Stimulated activated CD4-positive, alpha-beta T cell treated with anti-CD3 and anti-CD28 coated beads, Interleukin-12 subunit alpha, Interleukin-12 subunit beta, amount 100 ng/mL, for 48 hours (primary cell): ENCODE measurements at places on chromosomes 3 and 15.
A peak's percentile ranks its signal among the peaks of the same experiment; 100 is the strongest.

- DNase-seq, result no peak
Measured at GRCh38 chr15:101613130-101614000, 38.8 kb downstream of the TM2D3 start.

DNA sequence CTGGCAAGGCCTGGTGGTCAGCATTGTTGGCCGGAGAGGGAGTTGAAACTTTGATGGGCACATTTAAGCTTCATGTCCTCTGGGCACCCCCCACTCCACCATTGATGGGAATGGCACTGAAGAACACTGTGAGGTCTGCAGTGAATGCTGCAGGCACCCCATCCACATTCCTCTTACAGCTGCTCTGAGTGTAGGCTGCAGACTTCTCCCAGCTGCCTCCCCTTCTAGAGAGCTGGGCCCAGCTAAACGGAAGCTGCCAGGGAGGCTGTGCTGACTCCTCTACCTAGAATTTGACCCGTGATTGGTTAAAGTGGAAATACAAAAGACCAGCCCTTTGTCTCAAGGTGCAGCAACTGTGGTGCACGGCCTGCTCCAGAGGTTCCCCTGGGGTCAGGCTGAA is 10.6 kb downstream of the TMEM158 start:
- DNase-seq, result no peak

DNA sequence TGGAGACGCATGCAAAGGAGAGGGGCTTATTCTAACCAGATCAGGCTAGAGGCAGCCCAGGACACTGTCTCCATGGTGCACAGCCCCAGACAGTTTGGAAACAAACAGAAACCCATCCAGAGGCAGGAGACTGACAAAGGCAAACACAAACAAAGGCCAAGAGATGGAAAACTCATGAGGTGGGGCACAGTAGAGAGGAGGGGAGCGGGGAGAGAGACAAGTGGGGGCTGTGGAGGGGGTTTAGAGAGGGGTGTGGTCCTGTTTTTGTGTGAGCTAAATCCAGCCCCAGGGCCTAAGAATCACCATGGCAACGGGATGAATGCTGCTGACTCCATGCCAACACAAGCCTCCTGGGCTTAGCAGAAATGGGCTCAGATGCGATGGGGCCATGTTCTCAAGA is 32.3 kb downstream of the PARP16 start:
- DNase-seq, result no peak

- no peak for DNase-seq
Measured at GRCh38 chr3:63351159-63352007, 73.3 kb downstream of the SYNPR start.

DNA sequence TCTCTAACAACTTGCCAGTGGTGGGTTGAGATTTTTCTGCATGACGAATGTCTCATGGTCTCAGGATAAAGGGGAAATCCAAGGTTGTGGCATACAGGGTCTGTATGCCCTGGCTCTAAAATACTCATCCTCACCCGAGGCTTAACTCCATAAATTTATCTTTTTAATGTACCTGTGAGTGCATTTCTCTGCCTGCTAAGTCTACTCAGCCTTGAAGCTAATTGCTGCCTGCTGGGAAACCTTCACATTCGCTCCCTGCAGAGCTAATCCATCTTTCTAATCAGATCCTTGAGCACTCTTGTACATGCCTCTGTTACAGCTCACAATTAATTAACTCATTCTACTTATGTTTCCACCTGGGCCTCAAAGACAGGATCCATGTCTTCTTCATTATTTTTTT is 93.8 kb downstream of the CMSS1 start:
- no peak for DNase-seq

- no peak for DNase-seq
Measured at GRCh38 chr3:156561533-156561932, 6.6 kb upstream of the SSR3 start.

- DNase-seq, result no peak
Measured at GRCh38 chr15:92665100-92665555, 9.6 kb upstream of the FAM174B start.

GRCh38 chr3:31948280-31948679 is 32.8 kb downstream of the OSBPL10 start:
- DNase-seq, result no peak

DNA sequence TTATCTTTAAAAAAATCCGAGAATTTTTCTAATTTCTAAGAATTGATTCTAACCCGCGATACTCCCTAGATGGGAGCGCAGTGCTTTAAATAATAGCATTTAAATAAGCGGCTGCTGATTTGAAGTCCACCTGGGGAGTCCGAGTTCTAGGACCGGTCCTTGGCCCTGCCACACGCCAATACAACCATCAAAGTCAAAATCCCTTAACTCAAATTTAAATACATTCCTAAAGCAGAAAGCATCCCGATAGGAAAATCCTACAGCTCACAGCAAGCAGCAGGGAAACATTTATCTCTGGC is 508 bp upstream of the ECT2 start:
- DNase-seq, result no peak

- no peak for DNase-seq
Measured at GRCh38 chr3:81989274-81989673, 227.8 kb upstream of the GBE1 start.

- DNase-seq, result no peak
Measured at GRCh38 chr3:142705198-142705597, 18.6 kb upstream of the TRPC1 start.

- no peak for DNase-seq
Measured at GRCh38 chr3:49017229-49017970, 980 bp downstream of the DALRD3 start.

GRCh38 chr3:38121832-38122461 is 15.0 kb downstream of the ACAA1 start:
- DNase-seq, result no peak

DNA sequence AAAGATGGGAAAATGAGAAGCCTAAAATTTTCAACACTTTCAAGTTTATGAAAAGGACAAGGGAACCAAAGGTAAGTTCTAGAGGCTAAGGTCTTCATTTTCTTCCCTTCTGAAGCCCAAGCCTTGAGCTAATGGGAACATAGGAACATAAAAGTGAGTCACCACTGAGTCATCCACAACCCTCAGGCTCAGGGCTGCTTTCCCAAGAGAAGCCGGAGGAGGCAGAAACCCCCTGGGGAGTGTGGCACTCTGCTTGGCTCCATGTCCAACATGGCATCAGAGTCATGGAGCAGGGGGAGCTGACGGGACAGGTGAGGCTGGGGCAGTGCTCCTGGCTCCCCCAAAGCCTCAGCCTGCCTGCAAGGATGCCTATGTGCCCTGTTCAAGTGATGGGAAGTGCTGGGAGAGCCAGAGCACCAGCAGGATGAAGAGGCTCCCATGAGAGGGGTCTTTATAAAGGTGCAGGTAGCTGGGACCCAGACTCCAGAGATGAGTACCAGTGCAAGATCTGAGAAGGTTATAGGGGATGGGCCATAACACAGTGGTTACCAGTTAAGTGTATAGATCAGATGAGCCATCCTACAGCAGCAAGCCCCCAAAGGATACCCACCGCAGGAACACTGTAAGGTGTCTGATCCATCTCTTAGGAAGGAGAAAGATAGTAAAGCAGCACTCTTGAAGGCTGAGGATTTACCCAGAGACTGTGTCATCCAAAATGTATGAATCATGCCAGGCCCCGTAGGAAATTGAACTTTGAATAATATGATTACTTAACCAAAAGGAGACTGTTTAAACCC is 31.8 kb upstream of the RYR3 start:
- DNase-seq, result no peak

DNA sequence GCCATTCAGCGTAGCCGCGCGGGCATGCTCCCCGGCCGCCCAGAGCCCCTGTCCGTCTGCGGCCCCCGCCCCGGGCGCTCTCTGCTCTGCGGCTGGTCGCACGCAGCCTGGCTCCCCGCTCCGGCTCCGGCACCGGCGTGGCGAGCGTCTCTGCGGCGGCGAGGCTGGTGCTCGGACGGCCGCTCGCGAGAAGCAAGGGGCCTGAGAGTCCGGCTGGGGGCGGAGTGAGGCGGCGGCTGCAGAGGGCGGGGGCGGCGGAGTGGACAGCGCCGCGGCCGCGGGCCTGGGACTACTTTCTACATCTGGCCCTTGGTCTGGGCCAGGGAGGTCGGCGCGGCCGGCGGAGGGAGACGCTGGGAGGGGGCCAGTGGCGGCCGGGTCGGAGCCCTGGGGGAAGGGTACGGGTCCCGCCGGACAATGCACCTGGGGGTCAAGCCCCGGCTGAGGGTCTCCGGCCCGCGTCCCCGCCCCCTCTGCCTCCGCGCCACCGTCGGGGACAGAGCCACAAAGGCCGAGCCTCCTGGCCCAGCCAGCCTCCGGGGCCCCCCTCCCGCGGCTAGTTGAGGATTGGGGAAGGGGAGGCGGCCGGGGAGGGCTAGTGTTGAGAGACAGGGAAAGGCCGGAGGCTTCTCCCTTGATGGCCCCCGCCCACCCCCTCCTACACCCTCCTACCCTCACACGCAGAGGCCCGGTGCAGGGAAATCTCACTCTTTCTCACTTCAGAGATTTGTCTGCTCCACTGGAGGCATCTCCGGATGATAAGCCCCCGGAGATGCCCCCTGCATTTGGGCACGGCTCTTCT is at the start of gene PRTG:
Gene PRTG, minus strand, starts transcription at position 226 of the 802 bp plus-strand sequence. Its CDS starts 221 bp downstream, at position 5.
- DNase-seq, result no peak

- DNase-seq, result no peak
Measured at GRCh38 chr3:69972672-69973071, 26.9 kb upstream of the SAMMSON start.

- DNase-seq, result no peak
Measured at GRCh38 chr15:100464256-100464655, 64.5 kb downstream of the CERS3 start.

- no peak for DNase-seq
Measured at GRCh38 chr3:14150078-14150477, 25.2 kb downstream of the TMEM43 start.

DNA sequence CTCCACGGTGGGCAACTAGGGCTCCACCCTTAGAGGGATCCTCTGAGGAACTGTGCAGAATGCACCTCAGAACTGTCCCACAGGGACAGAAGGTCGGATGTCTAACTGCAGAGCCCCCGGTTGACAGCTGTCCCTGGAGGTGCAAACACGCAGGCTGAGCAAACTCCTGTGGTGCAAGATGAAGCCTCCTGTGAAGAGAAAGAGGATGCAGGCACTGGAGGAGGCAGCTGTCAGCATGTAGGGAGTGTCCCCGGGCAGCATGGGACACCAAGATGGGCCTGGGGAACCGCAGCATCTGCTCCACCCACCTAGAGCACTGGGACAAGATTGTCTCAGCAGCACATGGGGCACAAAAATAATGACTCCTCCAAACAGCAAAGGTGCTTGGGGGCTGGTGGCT is 258.9 kb downstream of the ABHD5 start:
- DNase-seq, result no peak

- no peak for DNase-seq
Measured at GRCh38 chr15:73387507-73388255, 18.9 kb upstream of the HCN4 start.

- no peak for DNase-seq
Measured at GRCh38 chr3:168794427-168794826, 698.7 kb upstream of the GOLIM4 start.

DNA sequence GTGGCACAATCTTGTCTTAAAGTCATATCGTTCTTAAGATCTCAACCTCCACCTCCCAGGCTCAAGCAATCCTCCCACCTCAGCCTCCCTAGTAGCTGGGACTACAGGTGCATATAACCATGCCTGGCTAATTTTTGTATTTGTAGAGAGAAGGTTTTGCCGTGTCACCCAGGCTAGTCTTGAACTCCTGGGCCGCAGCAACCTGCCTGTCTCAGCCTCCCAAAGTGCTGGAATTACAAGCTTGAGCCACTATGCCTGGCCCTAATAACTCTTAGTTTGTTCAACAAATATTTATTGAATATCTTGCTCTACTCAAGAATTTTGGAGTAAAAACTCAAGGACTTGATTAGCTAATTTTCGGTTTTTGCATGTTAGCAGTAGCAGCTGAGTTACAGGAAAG is 19.4 kb upstream of the EDEM1 start:
- no peak for DNase-seq

GRCh38 chr15:57507111-57507510 is 84.6 kb upstream of the MYZAP start:
- no peak for DNase-seq

GRCh38 chr3:180457225-180457624 is 144.7 kb upstream of the TTC14 start:
- DNase-seq, result no peak

- DNase-seq, result no peak
Measured at GRCh38 chr3:45524565-45524964, 70.0 kb upstream of the LIMD1 start.

GRCh38 chr3:45864760-45865519 is 21.4 kb upstream of the CCR9 start:
- peak; percentile 26 for DNase-seq

GRCh38 chr3:156682501-156682900 is 8.1 kb downstream of the TIPARP start:
- no peak for DNase-seq

DNA sequence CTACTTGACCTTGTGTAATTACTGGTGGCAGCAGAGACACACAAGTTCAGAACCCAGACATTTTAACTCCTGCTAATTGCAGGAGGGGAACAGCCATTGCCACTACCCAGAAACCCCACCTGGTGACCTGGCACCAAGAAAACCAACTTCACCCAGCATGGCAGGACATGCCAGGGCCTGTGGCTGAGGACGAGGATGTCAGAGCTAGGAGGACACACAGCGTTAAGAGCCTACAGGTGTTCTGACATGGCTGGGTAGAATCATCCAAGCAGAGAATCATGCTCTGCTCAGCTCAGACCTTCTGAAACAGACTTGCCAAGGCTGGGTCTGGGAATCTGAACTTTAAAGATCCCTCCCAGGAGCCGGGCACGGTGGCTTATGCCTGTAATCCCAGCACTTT is 11.7 kb upstream of the SPATA12 start:
- no peak for DNase-seq

GRCh38 chr3:127629467-127630403 is 750 bp downstream of the PODXL2 start:
- DNase-seq, result no peak

DNA sequence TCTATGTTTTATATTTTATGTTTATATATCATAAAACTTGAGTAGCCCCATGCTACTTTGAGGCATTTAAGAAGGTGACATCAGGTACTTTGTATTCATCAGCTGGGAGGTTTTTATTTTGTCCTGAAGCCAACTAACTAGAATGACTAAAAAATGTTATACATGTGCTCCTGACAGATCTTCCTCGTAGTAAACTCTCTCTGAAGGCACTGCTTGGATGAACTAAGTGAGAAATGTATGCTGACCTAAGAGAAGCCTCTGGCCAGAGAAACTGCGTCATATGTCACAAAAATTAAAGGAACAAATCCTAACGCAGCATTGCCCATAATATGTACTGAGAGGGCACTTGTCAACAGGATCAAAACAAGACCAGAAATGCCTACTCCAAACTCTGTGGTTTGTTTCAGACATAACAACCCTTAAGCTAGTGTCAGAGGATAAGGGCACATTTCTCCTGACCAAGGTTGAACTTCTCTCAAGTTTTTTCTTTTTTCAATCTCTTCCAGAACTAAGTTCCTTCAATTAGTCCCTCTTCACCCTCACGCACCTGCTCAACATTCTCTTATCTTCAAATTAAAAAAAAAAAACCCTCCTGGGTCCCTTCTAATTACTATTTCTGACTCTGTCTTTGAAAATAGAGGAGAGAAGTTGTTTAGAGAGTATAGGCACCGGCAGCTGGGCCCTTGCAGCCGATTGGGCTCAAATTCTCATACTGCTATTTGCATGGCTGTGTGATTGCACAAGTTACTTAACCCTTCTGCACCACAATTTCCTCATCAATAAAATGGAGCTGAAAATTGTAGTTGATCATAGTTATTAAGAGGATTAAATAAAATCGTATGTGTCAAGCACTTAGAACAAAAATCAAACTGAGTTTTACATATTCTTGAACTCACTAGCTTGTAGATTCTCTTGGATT is 159.0 kb downstream of the FRMD5 start:
- no peak for DNase-seq
